Astrocyte (in vitro differentiated cells and primary cell): ENCODE measurements at places on chromosomes 11 and 22. TPM values are rescaled to one million over a fixed set of nuclear protein-coding genes. Genes with fewer than 3 reads are reported as not detected.

Gene C22orf31
- not detected in 2 replicates for total RNA-seq

Gene OR8G5
- not detected in 2 replicates for total RNA-seq

Gene SYCE3
- total RNA-seq, result not detected in 2 replicates

Gene FOLR3
- not detected in 2 replicates for total RNA-seq

GRCh38 chr22:17734187-17734586 lies 40.1 kb downstream of the BID start:
- DNase-seq, result peak; percentile 47
- peaks cover 11% of the 10 kb centered on the region for H3K4me1 ChIP-seq
- peaks cover 30% of the 10 kb centered on the region for H3K36me3 ChIP-seq
- H3K4me3 ChIP-seq, result no peak overlapping the region
- peak overlapping the region; percentile 51 for H3K27ac ChIP-seq
